ENCODE measurements at places on chromosomes 11 and 22. TPM values are rescaled to one million over a fixed set of nuclear protein-coding genes. Genes with fewer than 3 reads are reported as not detected.

CSRP3 gene
- not detected for total RNA-seq

CCDC81 gene
- not detected for total RNA-seq

SPDYC gene
- not detected for total RNA-seq

SMIM35 gene
- not detected for total RNA-seq

MN1 gene
- total RNA-seq, result 15.6 TPM

SLC6A5 gene
- total RNA-seq, result not detected

RGL4 gene
- total RNA-seq, result not detected

SPINDOC gene
- total RNA-seq, result 7.7 TPM

VSIG2 gene
- not detected for total RNA-seq

CLTCL1 gene
- total RNA-seq, result 2.9 TPM

SCUBE1 gene
- not detected for total RNA-seq

RIMBP3C gene
- 0.68 TPM for total RNA-seq

PGA5 gene
- not detected for total RNA-seq

ARHGEF17 gene
- total RNA-seq, result 25.6 TPM

KRTAP5-7 gene
- not detected for total RNA-seq

SLC5A12 gene
- total RNA-seq, result not detected

INS gene
- total RNA-seq, result not detected
